LNCaP clone FGC (cell line): ENCODE measurements at places on chromosomes 7 and 10.

GRCh38 chr7:41795276-41795833 is 92.5 kb upstream of the INHBA start:
- no peak for DNase-seq

GRCh38 chr7:76347710-76348109 is 11.1 kb downstream of the YWHAG start:
- no peak for DNase-seq

- DNase-seq, result no peak
These were observed 23.4 kb downstream of the SLC26A3 start for GRCh38 chr7:107779647-107780099.

GRCh38 chr7:71694665-71695064 is 562.7 kb downstream of the GALNT17 start:
- no peak for DNase-seq

DNA sequence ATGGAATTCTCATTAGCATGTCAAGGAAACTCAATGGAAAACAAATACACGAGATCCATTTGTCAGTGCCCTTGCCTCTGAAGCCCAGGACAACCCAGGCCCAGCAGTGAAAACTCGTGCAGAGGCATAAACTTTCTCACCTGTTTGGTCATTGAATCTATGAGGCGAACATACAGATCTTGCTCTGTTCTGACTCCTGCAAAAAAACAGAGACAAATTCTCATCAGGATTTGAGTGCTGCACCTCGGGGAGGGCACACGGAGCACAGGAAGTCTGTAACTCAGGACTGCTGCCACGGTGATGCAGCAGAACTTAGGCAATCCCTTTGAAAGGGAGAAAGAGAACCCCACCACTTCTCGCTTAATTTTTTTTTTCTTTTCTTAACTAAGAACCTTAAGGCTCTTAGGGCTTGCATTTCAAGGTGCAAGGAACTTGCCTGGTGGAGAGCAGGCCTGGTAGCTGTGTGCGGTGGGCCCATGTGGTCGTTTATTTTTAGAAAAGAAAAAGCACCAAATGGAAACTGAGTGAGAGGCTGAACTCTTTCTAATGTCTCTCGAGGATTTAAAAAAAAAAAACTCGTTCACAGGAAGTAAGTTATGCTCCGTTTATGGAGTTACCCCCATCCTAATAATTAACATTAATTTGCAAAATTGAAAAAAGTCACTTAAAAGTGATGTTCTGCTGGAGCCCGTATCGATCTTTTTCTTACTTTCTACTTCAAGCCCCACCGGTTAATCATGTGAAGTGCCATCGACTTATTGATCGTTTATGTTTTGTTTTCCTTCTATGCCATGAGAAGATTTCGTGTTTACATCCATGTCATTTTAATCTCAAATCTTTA is 1.8 kb downstream of the EBF3 start:
- no peak for DNase-seq

DNA sequence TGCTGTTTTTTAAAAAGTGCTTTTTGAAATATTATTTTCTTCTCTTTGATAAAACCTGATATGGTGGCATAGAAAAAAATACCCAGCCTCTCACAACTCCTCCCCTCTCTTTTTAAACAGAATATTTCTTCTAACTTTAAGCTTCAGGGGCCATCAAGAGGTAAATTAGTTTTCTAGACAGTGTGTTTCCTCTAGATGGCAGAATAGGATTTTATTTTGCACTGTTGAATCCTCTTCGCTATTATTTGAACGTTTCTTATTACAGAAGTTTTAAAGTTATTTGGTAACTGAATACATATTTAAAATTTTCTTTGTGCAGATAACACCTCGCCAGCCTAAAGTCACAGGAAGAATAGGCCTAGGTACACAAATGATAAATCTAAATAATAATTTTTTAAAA is 30.3 kb downstream of the ARL5B start:
- no peak for DNase-seq

DNA sequence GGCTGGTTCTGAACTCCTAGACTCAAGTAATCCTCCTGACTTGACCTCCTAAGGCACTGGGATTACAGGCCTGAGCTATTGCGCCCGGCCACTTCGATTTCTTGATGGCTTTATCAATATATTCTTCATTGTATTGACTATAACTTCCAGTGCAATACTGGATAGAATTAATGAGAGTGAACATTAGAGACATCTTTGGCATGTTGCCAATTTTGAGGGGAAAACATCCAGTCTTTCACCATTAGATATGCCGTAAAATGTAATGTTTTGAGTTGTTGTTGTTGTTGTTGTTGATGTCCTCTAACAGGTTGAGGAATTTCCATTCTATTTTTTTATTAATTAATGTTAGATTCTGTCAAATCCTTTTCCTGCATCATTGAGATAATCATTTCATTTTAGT is 578.9 kb downstream of the ZWINT start:
- DNase-seq, result no peak

- DNase-seq, result no peak
These were observed 311.8 kb upstream of the IMMP2L start for GRCh38 chr7:111873963-111874690.
